ENCODE measurements at places on chromosomes 2 and 18.

GRCh38 chr2:26942543-26943295 is 27.7 kb upstream of the MAPRE3 start:
- peak; percentile 50 for DNase-seq

- DNase-seq, result no peak
Measured at GRCh38 chr2:45049569-45050336, 40.5 kb upstream of the SIX2 start.

DNA sequence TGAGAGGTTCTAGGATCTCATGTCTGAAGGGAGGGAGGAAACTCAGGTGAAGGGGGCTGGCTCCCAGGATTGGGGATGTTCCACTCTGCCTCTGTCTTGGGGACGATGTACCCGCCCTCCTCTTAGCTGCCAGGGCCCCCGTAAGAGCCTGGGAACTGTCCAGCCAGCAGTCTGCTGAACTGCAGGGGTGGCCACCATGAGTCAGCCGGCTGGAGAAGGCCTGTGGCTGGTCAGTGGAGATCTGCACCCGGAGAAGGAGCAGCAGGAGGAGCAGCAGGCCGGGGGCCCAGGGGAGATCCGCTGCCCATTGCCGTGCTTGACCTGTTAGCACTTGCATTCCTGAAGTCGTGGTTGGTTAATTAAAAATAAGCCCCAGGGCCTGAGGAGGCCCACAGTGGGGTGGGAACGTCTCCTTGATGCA is 180.3 kb downstream of the TFCP2L1 start:
- no peak for DNase-seq

DNA sequence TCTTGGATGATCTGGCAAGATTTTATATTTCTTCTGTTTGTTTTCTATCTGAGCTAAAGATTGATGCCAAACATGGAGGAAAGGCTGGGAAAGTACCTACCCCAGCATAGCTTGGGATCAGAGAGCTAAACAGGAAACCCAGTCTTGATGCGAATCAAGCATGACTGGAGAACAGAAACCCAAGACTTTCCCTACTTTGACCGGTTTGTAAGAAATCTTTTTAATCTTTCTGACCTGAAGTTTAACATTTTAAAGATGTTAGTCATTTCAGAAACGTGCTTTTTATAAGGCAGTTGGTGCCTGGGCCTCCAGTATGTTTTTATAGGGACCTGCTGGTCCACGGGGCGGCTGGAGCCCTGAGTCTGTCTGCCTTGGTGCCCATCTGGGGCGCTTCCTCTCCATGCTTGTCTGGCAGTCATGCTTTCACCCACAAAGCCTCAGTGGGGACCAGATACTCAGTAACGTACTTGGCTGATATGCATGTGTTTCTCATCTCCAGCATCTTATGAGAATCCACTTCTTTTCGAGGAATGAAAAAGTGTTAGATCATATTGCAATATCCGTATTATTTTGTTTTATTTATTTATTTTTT is 266.5 kb downstream of the PTGR3 start:
- DNase-seq, result peak; percentile 17

DNA sequence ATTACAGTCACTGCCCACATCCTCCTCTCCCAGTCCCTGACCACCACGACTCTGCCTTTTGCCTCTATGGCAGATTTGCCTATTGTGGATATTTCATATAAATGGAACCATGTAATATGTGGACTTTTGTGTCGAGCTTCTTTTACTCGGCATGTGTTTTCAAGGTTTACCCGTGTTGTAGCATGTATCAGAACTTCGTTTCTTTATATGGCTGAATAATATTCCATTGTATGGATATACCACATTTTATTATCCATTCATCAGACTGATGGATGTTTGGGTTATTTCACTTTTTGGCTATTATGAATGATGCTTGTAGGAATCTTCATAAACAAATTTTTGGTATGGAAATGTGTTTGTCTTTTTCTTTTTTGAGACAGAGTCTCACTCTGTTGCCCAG is 24.2 kb upstream of the E2F6 start:
- no peak for DNase-seq

- peak; percentile 84 for DNase-seq
Measured at GRCh38 chr2:172427256-172427989, at the start of gene ITGA6. Gene ITGA6, plus strand, starts transcription at chr2:172427586.

DNA sequence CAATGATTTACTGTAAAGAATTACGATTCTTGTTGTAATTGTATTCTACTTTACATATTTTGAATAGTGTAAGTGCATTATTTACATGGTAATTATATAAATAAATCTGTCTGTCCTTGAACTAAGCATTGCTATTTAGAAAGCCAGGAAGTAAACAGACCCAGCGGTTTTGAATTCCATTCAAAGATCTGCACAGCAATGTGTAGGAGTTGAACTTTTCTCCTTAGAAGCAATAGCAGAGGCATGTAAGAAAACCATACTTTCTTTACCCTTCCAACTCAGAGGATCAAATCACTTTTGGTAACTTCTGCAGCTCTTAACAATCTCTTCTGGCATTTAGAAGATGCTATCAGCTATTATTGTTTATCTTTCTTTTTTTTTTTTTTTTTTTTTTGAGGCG is 109.2 kb upstream of the VRK2 start:
- no peak for DNase-seq

GRCh38 chr2:121886059-121886458 is 130.6 kb downstream of the TSN start:
- no peak for DNase-seq

DNA sequence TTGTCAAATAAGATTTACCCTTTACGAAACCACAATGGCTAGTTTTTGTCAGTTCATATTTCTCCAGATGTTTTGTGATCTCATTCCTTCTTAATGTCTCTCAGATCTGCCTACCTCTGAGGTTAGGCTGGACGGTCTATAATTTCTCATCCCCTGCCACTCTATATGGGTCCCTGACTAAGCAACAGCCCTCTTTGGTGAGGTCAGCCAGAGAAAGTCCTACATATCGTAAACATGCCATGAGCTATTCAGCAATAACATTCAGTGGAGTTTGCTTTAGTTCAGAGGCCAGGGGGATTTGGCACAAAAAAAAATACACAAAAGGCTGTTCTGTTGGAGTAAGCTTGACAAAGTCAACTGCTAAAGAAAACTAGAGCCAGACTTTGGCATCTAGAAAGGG is 192.1 kb upstream of the NCKAP5 start:
- no peak for DNase-seq

DNA sequence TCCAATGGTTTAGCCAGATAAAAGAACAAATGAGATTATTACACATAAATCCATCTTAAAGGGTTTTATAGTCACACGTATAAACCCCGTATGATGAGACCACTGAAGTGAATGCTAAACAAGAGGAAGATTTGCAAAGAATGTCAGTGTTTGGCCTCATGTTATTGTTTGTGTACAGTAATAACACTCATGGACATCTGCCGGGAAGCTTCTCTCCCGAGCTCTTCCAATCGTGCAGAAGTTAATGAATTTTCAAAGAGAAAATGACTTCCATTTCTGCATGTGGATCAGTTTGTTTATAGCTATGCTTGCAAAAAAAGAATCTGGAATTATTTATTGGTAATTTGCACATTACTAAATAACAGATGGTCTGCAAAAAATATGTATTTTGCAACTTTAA is 88.5 kb upstream of the APCDD1 start:
- DNase-seq, result no peak

- no peak for DNase-seq
Measured at GRCh38 chr2:241048149-241048948, 49.9 kb downstream of the SNED1 start.

GRCh38 chr2:74958274-74959105 is at the start of gene POLE4:
Gene POLE4, plus strand, starts transcription at chr2:74958643. Its CDS starts 37 bp downstream, at chr2:74958680.
- peak; percentile 94 for DNase-seq

DNA sequence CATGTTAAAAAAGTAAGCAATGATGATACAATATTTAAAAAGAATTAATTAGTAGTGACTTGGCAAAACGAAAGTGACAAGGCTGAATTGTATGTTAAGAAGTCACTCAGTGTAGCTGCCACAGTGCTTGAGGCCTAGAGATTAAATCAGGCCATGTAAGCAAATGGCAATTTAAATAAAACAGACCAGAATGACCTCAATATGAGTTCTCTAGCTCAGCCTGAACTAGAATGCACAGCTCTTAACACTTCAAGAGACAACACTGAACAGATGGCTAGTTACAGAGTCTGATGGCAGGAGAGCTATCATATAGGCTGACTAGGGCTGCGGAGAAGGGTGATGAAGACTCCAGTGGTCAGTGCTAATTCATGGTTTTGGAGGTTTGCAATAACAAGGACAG is 117.9 kb upstream of the ZBTB14 start:
- DNase-seq, result no peak

GRCh38 chr2:176926453-176926852 is 286.1 kb upstream of the HNRNPA3 start:
- no peak for DNase-seq

DNA sequence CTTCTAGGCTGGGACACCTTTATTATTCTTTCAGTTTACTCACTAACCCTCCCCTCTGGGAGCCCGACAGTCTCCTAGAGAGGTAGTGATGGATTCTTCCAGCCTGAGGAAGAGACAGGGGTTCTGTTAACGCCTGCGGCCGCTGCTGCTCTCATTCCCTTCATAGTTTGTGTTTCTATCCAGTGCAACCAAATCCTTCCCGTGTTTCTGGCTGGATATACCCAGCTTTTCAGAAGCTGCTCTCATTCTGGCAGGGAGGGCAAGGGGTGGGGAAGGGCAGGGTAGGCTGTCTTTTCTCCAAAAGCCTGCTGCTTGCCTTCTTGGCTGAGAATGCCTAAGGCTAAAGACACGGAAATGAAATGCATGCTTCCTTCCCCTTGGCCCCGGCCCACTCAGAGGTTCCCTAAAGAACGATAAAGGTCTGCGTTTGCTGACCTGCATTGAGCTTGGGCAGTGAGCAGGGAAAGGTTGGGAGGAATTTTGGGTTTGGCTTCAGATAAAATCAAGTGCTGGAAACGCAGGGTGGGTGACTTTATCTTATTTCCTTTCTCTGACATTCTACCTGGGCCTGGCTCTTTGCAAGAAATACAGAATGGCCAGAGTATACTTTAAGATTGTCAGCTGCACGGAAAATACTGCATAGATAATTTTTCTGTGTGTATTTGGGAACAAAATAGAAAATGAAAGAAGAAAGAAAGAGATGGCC is 390.9 kb downstream of the NBAS start:
- no peak for DNase-seq

GRCh38 chr2:65300134-65300760 is 72.6 kb downstream of the ACTR2 start:
- no peak for DNase-seq

DNA sequence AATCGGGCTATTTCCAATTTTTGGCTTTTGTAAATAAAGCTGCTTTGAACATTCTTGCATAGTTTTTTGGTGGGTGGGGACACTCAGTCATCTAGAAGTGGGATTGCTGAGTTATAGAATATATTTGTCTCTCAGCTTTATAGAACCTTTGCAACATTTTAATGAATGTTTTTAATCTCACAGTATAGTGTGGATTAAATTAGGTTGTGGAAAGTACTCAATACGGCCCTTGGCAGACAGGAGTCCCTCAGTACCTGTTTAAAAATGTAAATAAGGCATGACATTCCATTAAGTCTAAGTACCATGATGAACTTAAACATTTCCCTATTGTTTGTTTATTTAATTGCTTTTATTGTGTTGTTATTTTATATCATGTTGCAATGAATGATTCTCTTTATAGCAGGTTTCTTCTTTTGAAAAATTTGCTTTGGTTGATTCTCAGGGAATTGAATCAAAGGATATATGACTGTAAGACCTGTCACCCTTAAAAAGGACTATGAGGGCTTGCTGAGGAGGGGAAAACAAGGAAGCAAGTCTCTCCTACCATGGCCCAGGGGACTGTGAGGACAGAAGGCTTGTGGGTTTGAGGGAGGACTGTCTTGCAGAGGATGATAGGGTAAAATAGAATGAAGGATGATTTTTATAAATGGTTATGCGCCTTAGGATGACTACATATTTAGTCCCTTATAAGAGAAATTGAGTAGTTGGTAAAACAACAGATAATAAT is 165.1 kb downstream of the RPIA start:
- no peak for DNase-seq

DNA sequence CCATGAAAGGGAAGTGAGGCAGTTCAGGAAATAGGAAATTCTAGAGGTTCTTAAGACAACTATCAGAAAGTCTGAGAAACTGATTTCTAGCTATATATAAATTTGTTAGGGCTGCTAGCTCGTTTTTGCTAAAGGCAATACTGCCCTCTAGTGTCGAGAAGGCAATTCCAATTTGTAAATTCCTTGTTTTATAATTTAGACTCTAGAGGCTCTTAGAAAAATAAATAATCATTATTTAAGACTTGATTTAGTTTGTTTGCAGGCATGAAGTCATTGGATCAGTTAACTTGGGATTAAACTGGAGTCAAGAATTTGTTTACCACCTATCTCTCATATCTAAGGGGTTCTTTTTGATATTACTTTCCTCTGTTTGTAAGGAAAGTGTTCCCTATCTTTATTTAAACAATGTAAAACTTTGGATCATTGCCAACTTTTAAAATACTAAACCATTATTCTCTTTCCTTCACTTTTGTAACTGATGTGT is 66.2 kb downstream of the ACVR2A start:
- peak; percentile 67 for DNase-seq

DNA sequence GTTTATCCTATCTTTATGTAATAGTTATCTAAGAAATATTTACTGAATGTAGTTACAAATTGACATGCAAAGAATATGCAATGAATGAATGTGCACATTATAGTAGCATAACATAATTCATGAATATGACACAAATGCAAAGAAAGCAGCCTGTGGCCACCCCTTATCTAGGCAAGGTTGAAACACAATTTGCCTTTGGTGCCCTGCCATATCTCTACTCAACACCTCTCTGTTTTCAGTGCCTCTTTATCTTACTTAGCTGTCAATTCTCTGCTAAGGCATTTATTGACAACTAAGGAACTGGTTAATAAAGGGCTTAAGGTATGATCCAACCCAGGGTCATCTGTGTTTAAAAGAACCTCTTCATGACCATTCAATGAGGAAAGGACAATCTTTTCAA is 18.9 kb downstream of the REV1 start:
- no peak for DNase-seq

DNA sequence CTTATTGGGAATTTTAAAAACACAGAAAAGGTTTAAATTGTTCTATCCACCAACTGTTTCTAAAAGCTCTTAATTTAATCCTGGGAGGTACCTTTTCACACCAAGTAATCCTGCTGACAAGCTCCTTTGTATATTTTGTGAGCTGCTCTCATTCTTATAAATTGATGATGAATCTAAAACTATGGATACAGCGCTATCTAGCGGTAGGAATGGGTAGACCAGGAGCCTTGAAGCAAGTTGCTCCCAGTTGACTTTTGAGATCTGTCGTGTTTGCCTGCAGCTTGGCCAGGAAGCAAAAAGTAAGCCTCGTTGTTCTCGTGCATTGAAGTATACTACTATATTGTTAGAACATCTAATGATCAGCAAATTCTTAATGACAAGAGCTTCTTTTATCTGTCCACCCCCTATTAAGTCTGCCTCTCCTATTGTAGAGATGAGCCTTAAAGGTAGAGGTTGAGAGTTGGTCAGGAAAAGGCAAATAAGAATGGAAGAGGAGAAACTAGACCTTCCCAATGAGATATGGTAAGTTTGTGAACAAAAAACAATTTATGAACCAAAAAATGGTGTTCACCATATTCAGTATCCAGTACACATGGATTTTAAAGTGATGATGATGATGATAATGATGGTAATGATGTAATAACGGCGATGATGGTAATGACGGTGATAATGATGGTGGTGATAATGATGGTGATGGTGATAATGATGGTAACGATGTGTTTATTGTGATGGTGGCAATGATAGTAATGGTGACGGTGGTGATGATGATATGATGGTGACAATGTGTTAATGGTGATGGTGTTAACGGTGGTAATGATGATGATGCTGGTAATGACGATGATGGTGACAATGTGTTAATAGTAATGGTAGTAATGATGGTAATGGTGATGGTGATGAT is 212.1 kb upstream of the NCKAP5 start:
- DNase-seq, result peak; percentile 11

All from CD4-positive, alpha-beta T cell treated with Interleukin-21 for 1 hour (primary cell).